ENCODE measurements at places on chromosomes 12 and 14.

DNA sequence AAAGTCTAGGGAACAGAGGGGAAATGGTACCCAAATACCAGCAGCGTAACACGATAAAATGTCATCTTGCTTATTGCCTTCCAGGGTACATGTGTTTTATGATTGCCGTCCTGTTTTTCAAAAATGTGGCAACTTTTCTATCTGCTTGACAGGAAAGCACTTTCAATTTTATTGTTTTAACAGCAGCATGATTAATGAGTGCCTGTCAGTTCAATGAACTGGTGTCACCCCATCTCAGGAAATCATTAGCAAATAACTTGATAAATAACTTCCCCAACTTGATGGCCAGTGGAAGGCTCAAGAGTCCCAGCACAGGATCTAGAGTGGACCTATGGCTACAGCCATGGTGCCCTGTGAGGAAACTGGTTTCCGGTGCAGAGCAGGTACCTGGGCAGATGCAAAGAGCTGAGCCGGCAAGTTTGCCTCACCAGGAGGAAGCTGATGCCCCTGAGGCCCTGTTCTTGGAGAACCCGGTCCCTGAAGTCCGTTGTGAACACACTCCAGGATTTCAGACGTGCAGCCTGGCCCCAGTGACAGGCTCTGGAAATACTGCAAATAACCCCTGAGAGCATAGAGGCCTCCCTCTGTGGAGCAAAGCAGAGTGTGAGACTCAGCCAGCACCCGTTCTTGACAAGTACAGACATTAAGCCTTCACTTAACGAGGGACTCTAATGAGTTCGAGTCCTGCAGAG lies 173.5 kb upstream of the SFSWAP start:
- DNase-seq, result no peak

DNA sequence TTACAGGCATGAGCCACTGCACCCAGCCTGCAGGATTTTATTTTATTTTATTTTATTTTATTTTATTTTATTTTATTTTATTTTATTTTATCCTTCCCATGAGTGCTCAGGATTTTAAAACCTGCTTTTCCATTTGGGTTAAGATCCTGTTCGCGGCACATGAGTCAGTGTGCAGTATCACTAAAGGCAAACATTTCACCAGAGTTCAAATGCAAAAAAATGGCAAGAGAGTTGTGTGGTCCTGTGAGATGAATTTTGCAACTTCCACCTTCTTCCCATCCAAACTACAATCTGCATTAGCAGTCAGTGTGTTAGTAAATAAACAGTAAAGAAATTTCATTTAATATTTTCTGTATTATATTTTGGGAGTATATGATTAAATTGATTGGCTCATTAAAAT lies 29.0 kb downstream of the MOAP1 start:
- no peak for DNase-seq

- no peak for DNase-seq
Observed at GRCh38 chr12:83985084-83985483, 927.5 kb downstream of the SLC6A15 start.

GRCh38 chr12:62834971-62835547 lies 99.9 kb downstream of the PPM1H start:
- DNase-seq, result peak; percentile 74

GRCh38 chr12:74624201-74624600 lies 86.6 kb downstream of the ATXN7L3B start:
- DNase-seq, result no peak

- DNase-seq, result no peak
Observed at GRCh38 chr14:102512793-102513300, 3.3 kb upstream of the ANKRD9 start.

DNA sequence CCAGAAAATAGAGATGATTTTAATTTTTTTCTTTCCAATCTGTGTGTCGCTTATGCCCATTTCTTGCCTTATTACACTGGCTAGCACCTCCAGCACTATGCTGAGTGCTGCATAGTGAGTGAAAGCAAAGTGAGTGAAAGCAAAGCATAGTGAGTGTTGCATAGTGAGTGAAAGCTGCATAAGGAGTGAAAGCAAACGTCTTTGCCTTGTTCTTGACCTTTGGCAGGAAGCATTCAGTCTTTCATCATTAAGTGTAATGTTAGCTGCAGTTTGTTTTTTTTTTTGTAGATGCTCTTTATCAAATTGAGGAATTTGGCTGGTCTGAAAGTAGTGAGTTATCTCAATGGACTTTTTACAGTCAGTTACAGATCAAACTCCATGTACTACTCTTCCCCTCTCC lies 6.9 kb upstream of the CORO1C start:
- no peak for DNase-seq

GRCh38 chr12:132783917-132784531 lies 22.4 kb upstream of the ANKLE2 start:
- no peak for DNase-seq

DNA sequence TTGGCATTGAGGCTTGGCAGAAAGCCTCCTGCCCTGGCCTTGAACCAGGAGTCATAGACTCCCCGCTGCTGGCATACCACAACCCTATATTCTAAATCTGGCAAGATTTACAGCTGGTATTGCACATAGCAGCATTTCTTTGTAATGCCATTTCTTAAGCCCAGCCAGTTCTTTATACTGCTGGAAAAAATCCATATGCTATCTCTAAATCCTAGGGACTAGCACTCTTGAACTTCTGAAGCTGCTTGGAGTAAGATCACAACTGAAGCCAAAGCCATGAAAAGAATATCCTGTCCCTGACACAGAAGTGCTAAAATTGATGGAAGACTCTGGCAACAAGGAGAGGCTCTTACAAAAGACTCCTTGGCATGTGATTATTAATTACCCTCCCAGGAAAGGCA lies 89.3 kb downstream of the KCNC2 start:
- peak; percentile 32 for DNase-seq

GRCh38 chr12:110774824-110775223 lies 32.1 kb upstream of the PPP1CC start:
- no peak for DNase-seq

DNA sequence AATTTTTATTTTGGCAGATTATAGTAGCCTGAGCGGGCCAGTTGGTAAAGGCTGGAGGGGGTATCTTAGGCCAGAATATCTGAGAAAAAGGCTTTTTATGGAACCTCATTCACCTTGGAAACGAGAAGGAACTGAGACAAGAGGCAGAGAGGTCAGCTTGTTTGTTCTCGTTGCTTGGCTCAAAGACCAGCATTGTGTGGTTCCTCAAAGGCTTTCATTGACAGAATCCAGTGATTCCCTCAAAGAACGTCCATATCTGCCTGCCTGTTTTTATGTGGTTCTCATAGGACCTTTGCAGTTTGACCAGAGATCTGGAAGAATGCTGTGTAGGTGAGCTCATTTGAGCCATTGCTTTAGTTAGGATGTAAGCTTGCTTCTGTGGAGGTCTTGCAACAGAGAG lies 117.3 kb downstream of the CFAP54 start:
- no peak for DNase-seq

GRCh38 chr12:54981796-54982195 lies 2.8 kb downstream of the TESPA1 start:
- no peak for DNase-seq

- no peak for DNase-seq
Observed at GRCh38 chr14:35986219-35986573, 160.1 kb downstream of the BRMS1L start.

DNA sequence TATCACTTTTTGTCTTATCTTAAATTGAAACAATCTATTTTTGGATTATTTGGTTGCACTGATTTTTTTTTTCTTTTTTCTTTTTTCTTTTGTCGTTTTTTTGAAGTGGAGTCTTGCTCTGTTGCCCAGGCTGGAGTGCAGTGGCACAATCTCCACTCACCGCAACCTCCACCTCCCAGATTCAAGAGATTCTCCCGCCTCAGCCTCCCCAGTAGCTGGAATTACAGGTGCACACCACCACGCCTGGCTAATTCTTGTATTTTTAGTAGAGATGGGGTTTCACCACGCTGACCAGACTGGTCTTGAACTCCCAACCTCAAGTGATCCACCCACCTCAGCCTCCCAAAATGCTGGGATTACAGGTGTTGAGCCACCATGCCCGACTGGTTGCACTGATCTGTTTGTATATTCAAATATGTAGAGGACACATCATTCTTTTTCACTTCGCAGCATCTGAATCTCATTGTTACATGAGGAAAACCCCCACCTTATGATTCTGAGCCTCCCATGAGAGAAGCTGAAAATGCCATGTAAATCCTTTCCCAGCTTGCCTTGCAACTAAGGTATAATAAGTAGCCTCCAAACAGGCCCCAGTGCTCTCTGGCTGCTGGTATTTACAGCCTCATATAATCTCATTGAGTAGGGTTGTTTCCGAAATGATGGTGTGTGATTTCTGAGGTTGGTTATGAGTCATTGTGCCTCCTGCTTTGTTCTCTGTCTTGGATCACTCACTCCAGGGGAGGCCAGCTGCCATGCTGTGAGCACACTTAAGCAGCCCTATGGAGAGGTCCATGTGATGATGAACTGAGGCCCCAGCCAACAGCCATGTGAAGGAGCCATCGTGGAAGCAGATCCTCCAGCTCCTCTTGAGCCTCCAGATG lies 5.2 kb upstream of the HSP90B1 start:
- DNase-seq, result peak; percentile 96

DNA sequence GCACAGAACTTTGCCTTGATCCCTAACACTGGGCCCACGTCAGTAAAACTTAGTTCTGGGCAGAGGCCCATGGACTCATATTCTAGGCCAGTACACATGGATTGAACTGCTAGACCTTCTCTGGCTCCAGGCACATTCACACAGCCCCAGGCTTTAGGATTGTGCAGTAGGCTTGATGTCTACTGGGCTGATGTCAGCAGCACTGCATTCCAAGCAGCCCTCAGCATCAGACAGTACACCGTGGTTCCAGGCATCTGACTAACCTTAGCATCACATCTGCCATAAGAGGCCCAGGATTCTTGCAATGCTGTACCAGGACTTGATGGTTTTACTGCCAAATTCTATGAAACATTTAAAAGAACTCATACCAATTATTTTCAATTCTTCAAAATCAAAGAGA lies 301.9 kb downstream of the CCER1 start:
- DNase-seq, result no peak

- DNase-seq, result no peak
Observed at GRCh38 chr12:122381021-122381420, 41.4 kb downstream of the CLIP1 start.

GRCh38 chr12:132155771-132156572 lies 11.7 kb downstream of the NOC4L start:
- no peak for DNase-seq

GRCh38 chr14:69077841-69078240 lies 75.1 kb downstream of the DCAF5 start:
- DNase-seq, result peak; percentile 73

DNA sequence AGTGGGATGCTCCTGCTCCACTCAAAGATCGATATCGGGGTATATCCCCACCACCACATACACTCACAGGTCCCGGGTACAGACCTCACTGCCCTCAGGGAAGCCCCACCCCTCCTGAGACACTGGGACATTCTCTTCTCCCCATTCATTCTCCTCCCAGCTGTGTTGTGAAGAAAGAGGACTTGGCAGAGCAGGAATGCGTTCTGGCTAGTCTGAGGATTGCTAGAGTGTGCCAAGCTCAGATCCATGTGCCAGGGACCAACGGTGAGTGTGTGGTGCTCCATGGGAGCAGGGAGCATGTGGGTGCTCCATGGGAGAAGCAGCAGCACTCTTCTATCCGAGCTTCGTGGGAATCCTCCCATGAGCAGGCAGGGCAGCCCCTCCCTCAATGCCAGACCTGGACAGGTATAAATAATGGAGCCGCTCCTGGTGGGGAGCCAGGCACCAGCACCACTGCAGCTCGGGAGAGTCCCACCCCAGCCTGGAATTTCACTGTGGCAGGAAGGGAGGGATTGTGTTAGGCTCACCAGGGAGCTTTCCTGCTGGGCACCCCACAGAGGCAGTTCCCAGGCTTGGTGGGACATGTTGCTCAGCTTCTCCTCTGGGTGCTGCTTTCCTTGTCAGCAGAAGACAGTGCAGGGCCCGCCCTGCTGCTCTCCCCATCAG lies 2.3 kb upstream of the KRT5 start:
- peak; percentile 38 for DNase-seq

DNA sequence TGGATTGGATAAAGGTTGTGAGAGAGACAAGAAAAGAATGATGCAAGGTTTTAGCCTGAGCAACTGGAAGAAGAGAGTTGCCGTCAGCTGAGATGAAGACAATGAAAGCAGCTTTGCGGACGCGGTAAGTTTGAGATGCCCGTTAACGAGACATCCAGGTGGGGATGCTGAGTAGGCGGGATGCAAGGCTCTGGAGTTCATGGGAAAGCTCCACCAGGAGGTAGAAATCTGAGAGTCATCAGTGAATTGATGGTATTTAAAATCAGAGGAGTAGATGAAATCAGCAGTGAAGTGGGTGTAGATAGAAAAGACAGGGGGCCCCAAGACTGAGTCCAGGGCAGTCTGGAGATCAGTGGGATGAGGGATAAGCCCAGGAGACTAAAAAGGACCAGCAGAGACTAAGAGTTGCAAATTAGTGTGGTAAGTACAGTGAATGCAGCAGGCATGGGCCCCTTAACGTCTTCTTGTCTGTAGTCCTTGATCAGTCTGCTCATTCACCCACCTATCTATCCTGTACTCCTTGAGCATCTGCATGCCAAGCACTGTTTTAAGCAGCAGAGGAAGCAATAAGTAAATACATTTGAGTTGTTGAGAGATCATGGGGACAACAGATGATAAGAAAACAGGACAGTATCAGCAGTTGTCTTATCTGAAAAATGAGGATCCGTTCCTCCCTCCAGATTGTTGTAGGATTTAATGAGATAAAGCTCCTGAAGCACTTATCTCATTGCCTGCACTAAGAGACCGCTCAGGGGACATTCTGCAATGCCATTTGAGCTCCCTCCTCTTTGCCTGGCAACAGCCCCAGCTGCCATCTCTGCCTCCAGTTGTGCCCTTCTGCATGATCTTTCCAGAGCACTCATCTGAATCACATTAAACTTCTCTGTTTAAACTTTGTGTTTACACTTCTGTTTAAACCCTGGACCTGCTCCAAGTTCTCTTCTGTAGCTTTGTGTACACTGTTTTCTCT lies 91.5 kb downstream of the APAF1 start:
- no peak for DNase-seq

GRCh38 chr12:77630344-77630743 lies 200.3 kb upstream of the NAV3 start:
- DNase-seq, result no peak

DNA sequence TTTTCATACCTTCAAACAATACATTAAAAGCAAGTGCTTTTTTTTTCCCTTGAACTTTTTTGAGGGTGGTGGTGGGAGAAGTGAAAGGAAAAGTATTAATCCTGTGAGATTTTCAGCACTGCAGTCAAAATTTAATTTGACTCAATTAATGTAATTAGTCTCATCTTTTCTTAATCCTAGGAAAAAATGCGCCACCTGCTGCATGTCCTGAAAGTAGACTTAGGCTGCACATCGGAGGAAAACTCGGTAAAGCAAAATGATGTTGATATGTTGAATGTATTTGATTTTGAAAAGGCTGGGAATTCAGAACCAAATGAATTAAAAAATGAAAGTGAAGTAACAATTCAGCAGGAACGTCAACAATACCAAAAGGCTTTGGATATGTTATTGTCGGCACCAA lies 52.2 kb downstream of the SPATA7 start:
- DNase-seq, result no peak

GRCh38 chr12:57627501-57628279 lies 5.3 kb downstream of the B4GALNT1 start:
- no peak for DNase-seq

GRCh38 chr12:2801044-2801783 lies 6.4 kb downstream of the FKBP4 start:
- DNase-seq, result no peak

Measured in Daoy (cell line).